Activated CD4-positive, alpha-beta T cell treated with anti-CD3 and anti-CD28 coated beads, Interleukin-2, Interleukin-4, amounts not matched to agents 100 ng/mL and 50 ng/mL, durations not matched to agents 16 hours and 8 hours (primary cell): ENCODE measurements at places on chromosomes 4 and X.

GRCh38 chrX:118528071-118528737, 32.6 kb downstream of the DOCK11 start:
- DNase-seq, result peak; percentile 57

GRCh38 chrX:48558271-48558670, 16.0 kb upstream of the RBM3 start:
- DNase-seq, result peak; percentile 47

DNA sequence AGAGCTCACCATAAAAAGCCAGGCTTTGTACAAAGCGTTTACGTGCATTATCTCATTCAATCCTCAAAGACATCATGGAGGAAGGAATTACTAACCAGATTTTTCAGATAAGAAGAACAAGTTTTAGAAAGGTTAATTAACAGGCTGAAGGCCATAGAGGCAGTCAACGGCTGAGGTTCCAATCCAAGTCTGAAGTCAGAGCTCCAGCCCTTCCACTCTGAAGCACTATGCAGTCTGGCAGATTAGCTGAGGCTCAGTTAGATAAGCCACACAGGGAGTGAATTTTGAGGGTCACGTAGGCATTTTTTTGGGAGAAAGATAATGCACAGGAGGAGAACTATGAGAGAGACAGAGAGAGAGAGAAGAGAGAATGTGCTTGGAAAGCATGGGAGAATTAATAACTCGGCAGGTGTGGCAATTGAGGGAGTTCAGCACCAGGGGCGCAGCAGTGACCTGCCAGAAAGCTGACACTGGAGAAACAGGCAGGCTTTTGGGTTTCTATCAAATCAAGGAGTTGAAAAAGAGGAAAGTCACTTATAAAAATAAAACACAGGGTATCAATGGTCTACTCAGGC, 116.5 kb upstream of the NAP1L5 start:
- no peak for DNase-seq

GRCh38 chr4:122010610-122011009, 58.8 kb upstream of the TRPC3 start:
- no peak for DNase-seq

DNA sequence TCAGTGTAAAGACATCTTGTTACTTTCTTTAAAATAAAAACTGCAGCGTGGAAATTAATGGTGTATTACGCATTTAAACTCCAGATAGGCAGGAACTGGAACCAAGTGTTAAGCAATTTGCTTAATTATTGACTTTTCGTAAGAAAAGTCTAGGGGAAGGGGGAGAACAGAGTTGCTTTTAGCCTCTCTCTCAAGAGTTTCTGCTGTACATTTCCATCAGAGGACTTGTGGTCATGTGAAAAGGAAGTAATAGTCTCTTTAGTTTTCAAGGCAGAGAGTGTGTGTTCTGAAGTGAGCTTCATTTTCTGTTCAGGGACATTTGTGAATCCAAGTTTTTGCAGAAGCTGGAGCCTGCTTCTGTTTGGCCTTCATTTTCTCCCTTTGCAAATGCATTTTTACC, 127.2 kb downstream of the UBE2K start:
- DNase-seq, result no peak

DNA sequence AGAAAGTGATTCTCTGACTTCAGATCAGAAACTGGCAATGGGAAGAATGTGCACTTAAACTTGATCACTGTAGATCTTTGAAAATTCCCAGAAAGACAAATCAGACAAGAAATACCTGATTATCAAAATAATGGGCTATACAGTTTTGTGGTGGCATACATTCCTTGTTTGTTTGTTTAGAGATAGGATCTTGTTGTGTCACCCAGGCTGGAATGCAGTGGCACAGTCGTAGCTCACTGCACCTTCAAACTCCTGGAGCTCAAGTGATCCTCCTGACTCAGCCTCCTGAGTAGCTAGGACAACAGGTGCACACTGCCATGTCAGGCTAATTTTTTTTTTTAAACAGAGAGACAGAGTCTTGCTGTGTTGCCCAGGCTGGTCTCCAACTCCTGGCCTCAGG, 81.0 kb upstream of the SPRY1 start:
- DNase-seq, result no peak

DNA sequence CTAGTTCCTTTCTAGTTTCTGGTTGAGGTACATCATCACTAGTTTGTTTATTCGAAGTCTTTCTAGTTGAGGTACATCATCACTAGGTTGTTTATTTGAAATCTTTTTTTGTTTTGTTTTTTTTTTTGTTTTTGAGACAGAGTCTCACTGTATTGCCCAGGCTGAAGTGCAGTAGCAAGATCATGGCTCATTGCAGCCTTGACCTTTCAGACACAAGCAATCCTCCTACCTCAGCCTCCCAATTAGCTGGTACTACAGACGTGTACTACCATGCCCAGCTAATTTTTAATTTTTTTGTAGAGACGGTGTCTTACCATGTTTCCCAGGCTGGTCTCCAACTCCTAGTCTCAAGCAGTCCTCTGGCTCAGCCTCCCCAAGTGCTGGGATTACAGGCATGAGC, 54.9 kb downstream of the CEP135 start:
- no peak for DNase-seq

DNA sequence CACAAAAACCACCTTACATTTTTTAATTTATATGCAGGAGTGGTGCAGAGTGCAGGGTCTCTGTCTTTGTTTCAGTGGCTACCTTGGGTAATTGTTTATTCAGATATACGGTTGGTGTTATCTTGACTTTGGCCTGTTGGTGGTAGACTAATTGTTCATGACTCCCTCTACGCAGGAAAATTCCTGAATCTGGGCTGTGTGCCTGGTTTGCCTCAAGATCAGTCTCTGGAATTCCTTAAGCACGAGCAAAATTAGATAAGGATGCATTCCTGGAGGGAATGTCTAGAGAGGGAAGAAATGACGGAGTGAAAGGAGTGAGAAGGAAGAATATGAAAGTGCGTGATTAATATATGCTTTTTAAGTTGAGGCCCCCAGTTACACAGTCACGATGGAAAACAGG, 576.9 kb upstream of the PCDH10 start:
- DNase-seq, result no peak

DNA sequence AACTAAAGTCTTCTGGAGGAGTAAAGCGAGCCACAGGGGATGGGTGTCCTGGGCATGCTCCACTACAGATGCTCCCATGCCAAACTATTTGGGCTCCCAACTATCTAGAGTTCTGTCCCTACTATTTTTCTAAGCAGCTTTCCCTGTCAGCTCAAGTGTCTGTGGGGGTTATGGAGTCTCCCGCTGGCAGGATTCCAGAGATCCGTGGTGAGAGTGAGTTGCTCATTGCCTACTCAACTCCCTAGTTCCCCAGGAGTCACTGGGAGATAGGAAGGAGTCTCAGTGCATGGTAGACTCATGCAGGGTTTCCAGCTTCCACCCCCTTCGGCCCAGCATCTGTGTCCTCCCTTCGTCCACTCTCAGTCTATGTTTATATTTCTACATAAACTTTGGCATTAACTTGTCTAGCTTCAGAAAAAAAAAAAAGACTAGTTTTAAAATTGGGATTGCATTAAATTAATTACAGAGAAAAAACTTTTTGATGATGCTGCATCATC, 55.1 kb upstream of the INPP4B start:
- no peak for DNase-seq

GRCh38 chr4:61619528-61619927, 419.4 kb downstream of the ADGRL3 start:
- DNase-seq, result no peak

DNA sequence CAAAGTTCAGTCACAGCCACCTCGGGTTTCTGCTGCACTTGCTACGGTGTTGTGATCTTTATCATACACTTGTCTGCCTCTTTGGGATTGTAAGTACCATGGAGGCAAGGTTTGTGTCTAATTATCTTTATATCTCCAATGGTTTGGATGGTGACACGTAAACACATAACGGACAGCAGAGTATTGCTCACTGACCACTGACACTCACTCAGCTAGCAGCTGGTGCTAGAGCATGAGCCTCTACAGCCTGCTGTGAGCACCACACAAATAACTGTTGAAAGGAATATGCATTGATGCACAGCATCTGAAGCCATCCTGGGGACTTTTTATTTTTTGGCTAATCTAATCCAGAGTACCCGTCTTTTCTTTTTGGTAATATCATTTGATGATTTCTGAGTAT, 156.0 kb downstream of the DCLK2 start:
- no peak for DNase-seq

- DNase-seq, result no peak
These were observed 28.7 kb upstream of the IL9R start for GRCh38 chrX:155968791-155969190.

DNA sequence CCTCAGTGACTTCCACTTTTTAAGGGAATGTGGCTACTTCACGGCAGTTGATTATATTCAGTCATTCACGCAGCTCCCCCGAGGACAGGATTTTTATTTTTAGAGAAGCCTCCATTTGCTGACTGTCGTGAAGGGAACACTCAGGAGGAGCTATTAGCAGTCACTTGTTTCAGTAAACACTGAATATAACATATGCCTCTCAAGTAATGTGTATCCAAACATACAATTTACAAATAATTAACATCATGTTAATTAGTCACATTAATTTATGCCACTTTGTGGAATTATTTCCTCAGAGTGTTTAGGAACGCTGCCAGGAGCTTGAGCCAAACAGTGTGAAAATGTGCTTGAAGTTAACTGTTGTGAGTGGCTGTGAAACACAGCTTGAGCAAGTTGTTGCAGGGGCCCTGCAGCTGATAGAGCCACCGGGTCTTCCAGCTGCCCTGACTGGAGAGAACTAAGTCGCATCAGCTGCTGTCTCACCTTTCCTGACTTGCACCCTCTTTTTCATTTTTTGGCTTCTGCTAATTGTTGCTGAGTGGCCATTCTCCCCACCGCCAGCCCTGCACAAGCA, 245.6 kb downstream of the LDB2 start:
- DNase-seq, result no peak

GRCh38 chrX:107731831-107732502, 43.6 kb downstream of the TSC22D3 start:
- DNase-seq, result no peak

- peak; percentile 1 for DNase-seq
These were observed 28.6 kb downstream of the TEX13A start for GRCh38 chrX:105191878-105192277.

DNA sequence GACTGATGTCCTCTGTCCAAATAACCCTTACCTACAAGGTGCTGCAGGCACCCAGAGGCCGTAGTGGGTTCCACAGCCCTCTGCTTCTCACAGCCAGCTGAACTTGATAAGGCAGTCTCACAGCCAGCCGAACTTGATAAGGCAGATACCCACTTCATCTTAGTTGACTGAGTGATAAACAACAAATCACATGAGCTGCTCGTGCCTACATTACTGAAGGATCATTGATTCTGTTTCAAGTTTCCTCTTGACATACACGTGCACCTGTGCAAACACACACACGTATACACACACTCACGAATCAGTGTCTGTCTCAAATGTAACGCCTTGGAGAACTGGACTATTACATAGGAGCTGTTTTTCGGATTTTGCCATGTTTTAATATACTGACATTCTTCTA, 276.3 kb downstream of the DCTD start:
- no peak for DNase-seq

- DNase-seq, result peak; percentile 4
These were observed 95.7 kb upstream of the AFAP1 start for GRCh38 chr4:8035371-8035780.

DNA sequence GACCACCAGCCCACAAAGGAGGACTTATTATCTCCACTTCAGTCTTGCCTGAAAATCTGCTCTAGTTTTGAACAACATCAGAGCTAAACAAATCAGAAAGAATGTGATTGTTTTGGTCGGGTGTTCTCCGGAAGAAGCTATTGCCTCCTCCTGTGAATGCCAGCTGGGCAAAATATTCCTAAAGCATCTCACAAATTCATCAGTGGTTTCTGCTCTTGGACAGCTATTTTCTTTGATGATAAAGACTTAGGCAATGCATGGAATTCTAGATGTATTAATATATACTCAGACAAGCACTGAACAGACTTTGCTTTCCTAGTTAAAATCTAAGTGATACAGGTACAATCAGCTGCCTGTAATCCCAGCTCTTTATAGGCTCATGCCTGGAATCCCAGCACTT, 71.8 kb downstream of the ASMT start:
- no peak for DNase-seq

GRCh38 chr4:23746027-23746426, 143.8 kb downstream of the PPARGC1A start:
- DNase-seq, result no peak

- no peak for DNase-seq
These were observed 515.0 kb downstream of the INPP4B start for GRCh38 chr4:142331132-142331531.

- no peak for DNase-seq
These were observed 64.9 kb upstream of the CAMK2D start for GRCh38 chr4:113826421-113826820.

GRCh38 chr4:139734875-139735380, 69.3 kb downstream of the MGST2 start:
- DNase-seq, result peak; percentile 50

GRCh38 chr4:722169-722725, 16.6 kb downstream of the PCGF3 start:
- no peak for DNase-seq

DNA sequence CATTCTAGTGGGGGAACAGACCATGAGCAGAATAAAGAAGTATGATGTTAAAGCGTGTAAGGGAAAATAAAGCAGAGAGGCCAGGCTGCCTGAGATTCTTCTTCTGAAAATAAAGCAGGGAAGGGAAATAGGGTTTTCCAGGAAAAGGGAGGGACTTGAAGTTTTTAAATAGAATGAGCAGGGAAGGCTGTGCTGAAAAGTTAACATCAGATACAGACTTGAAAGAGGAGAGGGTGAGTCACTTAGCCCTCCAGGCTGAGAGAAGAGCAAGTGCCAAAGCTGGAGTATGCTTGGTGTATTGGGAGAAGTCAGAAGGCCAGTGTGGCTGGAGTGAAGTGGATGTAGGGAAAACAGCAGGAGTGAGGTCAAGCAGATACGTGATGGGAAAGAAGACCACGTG, 10.0 kb upstream of the PLK4 start:
- DNase-seq, result no peak

GRCh38 chr4:168797194-168797593, 212.9 kb downstream of the CBR4 start:
- DNase-seq, result no peak

GRCh38 chrX:129316461-129316860, 206.8 kb downstream of the SMARCA1 start:
- no peak for DNase-seq

GRCh38 chr4:182102576-182102975, 140.6 kb upstream of the TENM3 start:
- no peak for DNase-seq

- no peak for DNase-seq
These were observed 22.1 kb upstream of the GPC4 start for GRCh38 chrX:133437356-133437755.

GRCh38 chrX:26522501-26522900, 306.5 kb downstream of the MAGEB5 start:
- no peak for DNase-seq
